ENCODE measurements at places on chromosomes 4 and X. TPM values are rescaled to one million over a fixed set of nuclear protein-coding genes. Genes with fewer than 3 reads are reported as not detected.

DNA sequence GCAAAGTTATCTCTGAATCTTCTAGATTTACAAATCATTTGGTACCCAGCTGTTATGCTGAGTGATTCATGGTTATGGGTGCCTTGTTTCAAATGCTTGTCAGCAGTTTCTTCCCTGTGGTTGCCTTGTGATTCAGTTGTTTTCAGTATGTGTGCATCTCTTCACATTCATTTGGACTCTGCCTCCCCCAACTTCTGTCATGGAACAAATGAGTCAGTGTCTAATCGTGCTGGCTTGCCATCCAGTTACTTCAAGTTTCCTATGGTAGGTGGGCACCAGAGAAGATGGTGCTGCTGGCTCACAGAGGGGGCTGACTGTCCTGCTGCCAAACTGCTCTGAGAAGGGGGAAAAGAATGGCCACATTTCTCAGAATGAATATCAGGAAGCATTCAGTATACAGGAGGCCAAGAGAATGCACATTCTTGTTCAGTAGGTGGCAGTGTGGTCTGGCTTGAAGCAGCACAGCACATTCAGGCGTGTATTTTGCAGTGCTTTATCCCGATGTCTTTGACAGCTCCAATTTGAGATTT lies 260.9 kb downstream of the GLUD2 start:
- DNase-seq = no peak

GRCh38 chr4:94714365-94715160 lies 43.2 kb upstream of the BMPR1B start:
- no peak for DNase-seq

DNA sequence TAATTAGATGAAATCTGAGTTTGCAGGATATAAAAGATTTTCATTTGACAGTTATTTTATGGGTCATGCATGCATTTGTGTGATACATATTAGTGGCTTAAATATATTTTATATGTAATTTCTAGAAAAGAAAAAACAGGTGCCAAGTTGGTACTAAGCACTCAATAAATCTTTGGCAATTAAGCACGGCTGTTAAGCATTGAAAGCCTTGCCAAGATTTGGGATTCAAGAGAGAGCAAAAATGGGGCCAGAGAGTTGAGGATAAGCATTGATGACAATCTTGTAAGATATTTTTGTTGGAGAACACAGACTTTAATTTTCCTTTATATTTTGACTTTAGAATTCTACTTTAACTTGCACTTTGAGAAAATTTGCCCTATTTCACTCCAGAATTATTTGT lies 249.8 kb upstream of the MAD2L1 start:
- DNase-seq = no peak

DNA sequence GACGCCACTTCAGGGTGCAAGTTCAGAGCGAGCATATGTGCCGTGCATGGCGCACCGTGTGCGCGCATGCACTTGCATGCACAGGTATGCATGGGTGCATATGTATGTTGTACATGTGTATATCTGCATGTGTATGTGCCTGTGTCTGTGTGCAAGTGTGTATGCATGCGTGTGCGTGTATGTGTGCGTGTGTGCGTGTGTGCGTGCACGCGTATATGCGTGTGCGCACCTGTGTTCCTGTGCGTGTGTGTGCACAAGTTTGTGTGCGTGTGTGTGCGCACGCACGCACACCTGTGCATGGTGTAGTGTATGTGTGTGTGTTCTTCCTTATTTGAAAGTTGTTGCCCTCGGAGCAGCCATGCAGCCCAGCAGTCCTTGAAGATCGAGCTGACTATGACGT lies 76.8 kb downstream of the GPR143 start:
- no peak for DNase-seq

GRCh38 chr4:158999166-158999682 lies 103.7 kb upstream of the RAPGEF2 start:
- no peak for DNase-seq

GRCh38 chr4:67500373-67500772 lies 44.9 kb downstream of the CENPC start:
- DNase-seq = no peak

DNA sequence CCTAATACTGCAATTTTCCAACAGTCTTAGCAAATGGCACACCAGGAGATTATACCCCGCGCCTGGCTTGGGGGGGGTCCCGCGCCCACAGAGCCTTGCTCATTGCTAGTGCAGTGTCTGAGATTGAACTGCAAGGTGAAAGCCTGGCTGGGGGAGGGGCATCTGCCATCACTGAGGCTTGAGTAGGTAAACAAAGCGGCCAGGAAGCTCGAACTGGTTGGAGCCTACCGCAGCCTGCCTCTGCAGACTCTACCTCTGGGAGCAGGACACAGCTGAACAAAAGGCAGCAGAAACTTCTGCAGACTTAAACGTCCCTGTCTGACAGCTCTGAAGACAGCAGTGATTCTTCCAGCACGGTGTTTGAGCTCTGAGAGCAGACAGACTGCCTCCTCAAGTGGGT lies 172.8 kb upstream of the NAP1L5 start:
- DNase-seq = no peak

DNA sequence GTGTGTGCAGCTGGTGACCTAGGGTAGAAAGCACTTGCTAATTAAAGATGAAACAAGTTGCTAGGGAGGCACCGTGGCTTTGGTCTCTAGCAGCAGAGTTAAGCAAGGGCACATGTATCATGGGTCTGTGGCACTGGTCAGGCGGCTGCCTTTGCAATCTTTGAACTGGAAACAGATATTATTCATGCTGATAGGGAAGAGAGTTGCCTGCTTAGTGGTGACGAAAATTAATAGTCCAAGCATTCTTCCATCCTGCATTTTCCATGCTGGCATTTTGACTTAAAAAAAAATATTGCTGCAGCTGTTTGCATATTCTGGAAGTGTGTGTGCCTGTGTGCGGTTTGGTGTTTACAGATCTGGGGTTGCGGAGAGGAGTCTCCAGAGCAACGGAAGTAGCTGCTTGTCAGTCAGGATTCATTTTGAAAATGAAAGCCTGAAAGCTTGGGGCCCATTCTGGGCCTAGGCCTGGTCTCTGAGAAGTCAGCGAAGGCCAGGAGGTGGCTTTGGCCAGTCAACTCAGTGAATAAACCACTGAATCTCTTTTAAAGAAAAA lies 2.3 kb upstream of the SOWAHD start:
- no peak for DNase-seq

- no peak for DNase-seq
These were observed 429.8 kb downstream of the BCOR start for GRCh38 chrX:39667736-39668482.

Gene HPGD
- total RNA-seq = 77.6 TPM

Gene MED12
- 21.7 TPM for total RNA-seq

Gene FBXW7
- 56.8 TPM for total RNA-seq

Gene OTUD6A
- not detected for total RNA-seq

Gene YY2
- total RNA-seq = 0.71 TPM

Gene PABPC4L
- 0.71 TPM for total RNA-seq

Gene DNAAF6
- not detected for total RNA-seq

Gene ZDHHC15
- total RNA-seq = 1.0 TPM
